ENCODE measurements at places on chromosomes 3 and 15.

DNA sequence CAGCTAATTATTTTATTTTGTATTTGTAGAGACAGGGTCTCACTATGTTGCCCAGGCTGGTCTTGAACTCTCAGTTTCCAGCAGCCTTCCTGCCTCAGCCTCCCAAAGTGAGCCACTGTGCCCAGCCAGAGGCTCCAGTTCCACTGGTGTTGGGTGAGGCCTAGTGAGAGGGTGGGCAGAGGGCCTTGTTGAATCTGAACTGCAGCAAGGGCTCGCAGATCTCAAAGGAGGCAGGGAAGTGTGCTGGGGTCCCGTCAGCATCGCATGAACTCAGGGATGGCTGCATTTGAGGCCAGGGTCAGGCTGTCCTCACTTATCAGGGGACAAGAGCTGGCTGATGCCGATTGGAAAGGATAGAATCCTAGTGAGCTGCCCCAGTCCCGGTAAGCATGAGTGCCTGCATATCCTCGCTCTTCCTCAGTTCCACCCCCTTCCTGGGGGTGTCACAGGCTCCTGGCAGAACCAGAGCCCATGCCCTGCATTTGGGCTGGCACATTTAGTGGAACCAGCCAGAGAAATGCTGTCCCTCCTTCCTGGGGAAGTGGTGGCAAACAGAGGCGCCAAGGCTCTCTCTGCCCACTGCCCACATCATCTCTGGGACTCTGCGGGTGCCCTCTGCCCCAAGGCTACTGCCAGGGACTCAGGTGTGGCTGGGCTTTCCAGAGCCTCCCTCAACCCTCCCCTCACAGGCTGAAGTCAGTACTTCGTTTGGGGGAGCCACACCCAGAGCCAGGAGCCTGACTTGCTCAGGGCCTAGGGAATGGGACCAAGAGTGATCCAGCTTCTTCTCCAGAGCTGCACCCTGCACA is 24.1 kb downstream of the ALS2CL start:
- peak; percentile 44 for DNase-seq

GRCh38 chr15:53389271-53390037 is 370.0 kb downstream of the WDR72 start:
- no peak for DNase-seq

GRCh38 chr3:72343078-72343477 is 505.2 kb downstream of the SHQ1 start:
- DNase-seq, result peak; percentile 72

DNA sequence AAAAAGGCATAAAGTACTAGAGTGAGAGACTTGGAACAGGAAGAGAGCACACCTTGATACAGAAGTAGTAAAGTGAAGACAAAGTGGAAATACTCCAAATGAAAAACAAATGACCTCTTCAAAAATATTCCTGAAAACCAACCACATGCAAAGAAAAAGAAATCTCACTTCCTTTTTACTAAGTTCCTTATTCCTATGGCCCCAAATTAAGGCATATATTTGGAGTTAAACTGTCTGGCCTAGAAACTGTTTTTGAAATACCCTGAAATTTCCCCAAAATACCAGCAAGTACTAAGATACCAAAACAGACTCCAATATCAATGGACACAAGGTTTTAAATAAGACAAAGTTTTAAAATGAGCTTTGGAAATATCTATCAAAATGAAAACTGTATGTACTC is 58.2 kb downstream of the ZNF148 start:
- no peak for DNase-seq

DNA sequence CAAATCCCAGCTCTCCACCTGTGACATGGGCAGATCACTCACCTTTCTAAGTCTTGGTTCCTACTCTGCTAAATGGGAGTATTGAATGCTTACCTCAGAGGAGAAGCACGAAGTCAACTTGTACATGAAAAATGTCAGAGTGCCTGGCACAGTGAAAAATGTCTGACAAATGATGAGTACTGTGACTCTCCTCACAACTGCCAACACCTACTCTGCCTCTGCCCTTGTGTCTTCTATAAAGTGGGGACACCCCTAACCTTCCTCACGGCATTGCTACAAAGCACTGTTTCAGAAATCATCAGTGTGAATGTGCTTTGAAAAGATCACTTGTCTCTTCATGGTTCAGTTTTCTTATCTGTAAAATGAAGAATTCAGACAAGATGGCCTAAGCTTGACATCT is 940 bp upstream of the CCR1 start:
- no peak for DNase-seq

- DNase-seq, result no peak
Measured at GRCh38 chr15:25385986-25386385, 52.8 kb downstream of the UBE3A start.

- peak; percentile 91 for DNase-seq
Measured at GRCh38 chr3:51974963-51975851, at the start of gene ABHD14A. Gene ABHD14A (plus strand): TSS chr3:51975064. CDS start chr3:51975136, 72 bp downstream.

GRCh38 chr3:173096140-173096539 is 44.9 kb downstream of the SPATA16 start:
- DNase-seq, result no peak

GRCh38 chr3:49900491-49901153 is 3.1 kb downstream of the MST1R start:
- no peak for DNase-seq

GRCh38 chr15:32700501-32701150 is 17.2 kb upstream of the GREM1 start:
- DNase-seq, result no peak

DNA sequence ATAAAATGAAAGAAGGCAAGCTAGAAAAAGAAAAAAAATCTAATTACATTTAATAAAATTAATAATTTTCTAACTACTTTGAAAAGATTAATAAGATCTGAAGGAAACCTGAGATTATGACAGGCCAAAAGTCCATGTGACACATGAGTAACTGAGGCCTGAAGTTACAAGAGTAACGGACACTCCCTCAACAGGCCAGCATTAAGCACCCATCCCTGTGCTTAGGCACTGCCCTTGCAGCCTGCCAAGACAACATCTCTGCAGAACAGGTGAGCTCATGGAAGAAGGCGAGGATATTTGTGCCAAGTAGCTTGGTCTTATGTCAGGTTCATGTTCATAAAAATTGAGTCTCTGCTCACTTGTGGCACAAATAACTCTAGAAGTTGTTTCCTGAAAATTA is 31.8 kb downstream of the SUCLG2 start:
- no peak for DNase-seq

DNA sequence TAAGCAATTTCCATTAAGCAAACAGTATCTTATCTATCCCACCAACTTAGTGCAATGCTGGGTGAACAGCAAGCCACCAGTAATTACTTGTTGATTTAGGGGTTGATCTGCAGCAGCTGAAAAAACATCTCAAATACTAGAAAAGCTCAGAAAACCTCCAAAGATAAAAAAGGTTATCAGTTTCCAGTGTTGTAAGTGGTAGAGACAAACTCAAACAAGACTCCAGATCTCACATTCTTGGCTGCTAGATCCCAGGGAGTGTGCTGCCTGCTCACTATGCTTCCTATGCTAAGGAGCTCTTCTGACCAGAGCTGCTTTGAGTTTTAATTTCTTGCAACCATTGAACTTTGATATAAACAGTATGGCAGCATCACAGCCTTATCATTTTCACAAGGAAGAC is 11.3 kb downstream of the B3GALNT1 start:
- no peak for DNase-seq

DNA sequence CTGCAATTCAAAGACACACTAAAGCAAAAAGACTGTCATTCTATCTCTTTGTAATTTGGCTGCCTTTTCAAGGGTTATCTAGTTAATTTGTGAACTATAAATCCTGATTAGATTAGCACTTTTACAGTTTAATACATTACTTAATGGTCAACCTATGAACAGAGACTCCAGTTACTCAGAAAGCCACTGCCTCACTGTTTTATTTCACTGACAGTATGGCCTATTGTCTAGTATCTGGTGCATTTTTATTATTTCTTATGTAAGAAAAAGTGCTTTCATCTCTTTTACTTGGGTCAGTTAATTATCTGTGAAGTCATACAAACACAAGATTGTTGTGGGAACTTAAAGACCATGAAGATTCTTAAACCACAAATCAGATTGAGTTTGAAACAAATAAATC is 133.8 kb downstream of the ZBBX start:
- DNase-seq, result no peak

DNA sequence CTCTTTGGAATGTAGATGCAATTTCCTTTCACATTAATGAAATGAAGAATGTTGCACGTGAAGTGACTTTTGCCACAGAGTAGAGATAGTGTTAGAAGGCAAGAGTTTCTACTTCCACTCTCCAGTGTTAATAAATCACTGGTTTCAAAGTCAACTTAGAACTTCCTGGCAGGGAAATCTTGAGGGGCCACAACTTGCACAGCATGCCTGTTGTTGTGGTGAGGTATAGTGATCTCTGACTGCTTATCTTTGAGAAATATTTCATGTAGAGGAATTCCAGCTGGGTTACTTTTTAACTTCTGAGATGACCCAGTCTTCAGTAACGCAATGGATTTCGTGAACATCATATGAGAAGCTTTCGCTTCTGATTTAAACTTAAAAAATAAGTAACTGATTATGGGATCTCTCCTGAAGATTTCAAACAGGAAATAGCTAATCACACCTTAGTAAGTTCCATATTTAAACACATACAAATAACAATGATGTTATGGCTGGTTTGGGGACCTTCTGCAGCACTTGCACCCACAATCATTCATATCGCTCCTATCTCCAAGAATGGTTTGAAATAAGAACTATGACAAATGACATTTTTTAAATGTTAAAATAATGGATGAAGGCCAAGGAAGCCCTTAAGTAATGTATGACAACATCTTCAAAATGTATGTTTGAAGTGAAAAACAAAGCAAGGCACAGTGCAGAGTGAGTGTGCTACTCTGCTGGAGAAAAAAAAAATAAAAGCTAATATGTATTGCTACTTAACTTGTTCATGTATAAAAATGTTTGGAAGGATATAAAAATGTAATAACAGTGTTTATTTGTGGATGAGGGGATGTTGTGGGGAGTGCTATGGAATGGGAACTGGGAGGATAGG is 726.5 kb upstream of the NECTIN3 start:
- DNase-seq, result no peak

- DNase-seq, result peak; percentile 89
Measured at GRCh38 chr3:46998121-46998851, 18.8 kb downstream of the NBEAL2 start.

DNA sequence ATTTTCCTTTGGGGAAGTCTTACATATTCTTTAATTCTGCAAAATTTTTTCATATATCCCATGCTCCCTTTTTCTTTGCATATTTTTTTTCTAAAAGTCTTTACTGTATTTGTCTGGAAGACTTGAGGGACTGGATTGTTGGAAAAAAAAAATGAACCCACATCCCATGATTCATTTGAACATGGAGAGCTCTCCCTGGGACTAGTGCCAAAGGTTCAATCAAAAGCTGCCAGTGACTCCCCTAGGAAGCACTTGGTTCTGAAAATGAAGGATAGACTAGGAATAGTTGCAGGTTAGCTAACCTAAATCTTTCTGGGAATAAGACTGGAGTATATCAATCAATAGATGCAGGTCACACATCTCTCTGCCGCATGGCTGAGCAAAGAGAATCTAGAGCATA is 16.4 kb upstream of the BNC1 start:
- DNase-seq, result no peak

DNA sequence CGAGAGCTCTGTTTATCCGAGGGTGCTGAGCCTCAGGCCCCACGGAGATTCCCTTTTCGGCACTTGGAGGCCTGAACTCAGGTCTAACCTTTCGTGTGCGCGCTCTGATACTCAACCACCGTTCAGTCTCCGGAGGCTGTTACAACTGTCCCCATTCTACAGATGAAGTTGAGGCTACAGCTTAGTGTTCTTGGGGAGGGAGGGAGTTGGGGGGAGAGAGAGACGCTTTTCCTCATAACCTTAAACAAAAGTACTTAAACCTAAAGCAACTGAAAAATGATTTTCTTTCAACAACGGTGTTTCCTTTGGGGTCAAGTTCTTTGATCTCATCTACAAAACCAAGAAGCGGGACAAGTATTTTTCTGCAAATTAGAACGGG is 952 bp upstream of the CHST2 start:
- no peak for DNase-seq

- no peak for DNase-seq
Measured at GRCh38 chr3:172303181-172303580, 145.1 kb downstream of the GHSR start.

DNA sequence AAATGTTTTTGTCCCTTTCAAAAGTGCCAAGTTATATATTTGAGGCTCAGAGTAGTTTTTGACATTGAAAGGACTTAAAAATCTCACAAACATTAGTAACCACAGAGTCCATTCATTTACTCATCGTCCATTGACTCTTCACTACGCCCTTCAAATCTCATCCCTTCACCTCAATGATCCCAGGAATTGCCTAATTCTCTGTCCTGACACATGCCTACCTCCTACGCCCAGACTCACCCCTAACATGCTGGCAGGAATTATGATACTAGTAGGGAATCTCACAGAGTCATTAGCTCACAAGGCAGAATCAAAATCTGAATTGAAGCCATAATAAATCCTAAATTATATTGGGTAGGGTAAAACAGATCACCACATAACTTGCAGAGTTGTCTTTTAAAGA is 410.1 kb downstream of the RAP2B start:
- no peak for DNase-seq

DNA sequence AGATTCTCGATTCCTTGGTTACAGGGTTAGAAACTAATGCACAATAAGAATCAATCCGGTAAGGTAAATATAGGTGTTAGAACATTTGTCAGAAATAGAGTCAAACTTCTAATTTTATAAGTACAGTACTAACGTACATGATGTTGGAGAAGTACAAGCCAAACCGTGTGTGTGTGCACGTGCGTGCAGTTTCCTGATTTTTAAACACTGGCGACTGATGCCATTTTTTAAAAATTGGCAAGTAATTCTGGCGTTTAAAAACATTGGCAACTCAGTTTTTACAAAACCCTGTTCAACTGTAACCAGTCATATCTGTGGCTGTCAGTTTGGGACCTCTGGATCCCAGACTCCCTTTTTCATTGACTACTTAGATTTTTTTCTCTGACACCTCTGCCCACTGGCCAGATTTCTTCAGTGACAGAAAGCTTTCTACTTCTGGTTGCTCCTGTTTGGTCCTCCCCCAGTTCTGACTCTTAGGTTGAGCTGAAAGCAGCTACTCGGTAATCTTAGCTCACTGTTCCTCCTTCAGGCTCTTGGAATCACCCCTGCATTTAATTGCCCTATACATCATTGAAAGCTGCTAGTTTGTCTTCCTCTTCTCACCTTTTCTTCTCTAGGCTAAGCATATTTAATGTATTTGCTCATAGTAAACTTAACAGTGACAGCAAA is 843 bp downstream of the ATG7 start:
- no peak for DNase-seq

DNA sequence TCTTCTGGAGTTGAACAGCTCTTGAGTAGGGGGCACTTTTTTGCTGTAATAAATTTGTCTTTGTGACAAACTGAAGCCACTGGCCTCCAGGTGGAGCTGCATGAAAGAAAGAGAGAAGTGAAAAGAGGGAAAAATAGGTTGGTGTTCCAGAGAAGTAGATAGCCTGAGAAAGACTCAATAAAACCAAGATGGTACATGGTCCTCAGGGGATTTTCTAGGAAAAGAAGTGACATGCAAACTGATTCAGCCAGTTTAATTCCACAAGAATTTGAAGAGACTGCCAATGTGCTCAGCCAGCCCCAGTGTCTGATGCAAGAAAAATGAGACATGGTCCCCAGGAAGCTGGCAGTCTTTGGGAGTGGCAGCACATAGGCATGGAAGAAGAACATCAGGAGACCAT is 152.7 kb downstream of the CD47 start:
- no peak for DNase-seq
